ENCODE measurements at places on chromosomes 13 and 19. TPM values are rescaled to one million over a fixed set of nuclear protein-coding genes. Genes with fewer than 3 reads are reported as not detected.

- DNase-seq = no peak
Measured at GRCh38 chr13:111948811-111949210, 118.1 kb upstream of the SOX1 start.

DNA sequence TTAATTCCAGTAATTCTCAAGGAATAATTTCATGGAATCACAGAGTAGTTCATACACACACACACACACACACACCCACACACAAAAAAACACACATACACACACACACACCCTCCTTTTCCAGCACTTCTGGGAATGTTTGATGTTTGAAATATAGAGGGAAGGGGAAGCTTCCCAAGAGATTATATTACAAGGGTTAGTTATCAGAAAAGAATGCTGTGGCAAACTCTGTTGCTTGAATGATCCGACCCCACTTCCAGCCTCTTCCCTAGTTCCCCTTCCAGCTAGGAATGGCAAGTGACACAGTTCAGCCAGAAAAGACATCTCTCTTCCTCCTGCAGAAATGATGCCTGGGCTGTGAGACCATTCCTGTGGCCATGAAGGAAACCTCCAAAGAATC is 49.9 kb downstream of the KCTD12 start:
- DNase-seq = no peak

Gene SSC5D
- total RNA-seq = 27.1 TPM

- DNase-seq = no peak
Measured at GRCh38 chr19:39146686-39147450, 21.3 kb downstream of the PAK4 start.

GRCh38 chr13:75825594-75825993 is 189.5 kb downstream of the LMO7 start:
- DNase-seq = no peak

Gene CYP2A7
- total RNA-seq = not detected

Gene ZNF606
- 15.3 TPM for total RNA-seq

Gene SPACA4
- total RNA-seq = not detected

Gene SULT2B1
- not detected for total RNA-seq

DNA sequence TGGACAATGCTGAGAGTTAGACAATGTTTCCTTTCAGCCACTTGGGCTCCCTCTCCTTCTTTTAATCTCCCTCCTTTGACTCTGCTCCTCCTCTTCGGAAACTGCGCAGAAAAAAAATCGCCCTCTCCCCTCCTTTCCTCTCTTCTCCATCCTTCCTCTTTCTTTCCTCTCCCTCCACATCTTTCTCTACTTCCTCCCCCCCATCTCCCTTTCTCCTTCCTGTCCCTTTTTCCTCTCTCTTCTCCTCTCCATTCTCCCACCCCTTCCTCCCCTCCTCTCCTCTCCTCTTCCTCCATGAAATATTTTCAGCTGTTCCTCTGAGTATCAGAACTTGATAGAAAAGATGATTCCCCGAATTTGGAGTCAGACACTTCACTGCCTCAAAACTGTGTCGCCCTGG is 15.1 kb upstream of the PTPRS start:
- DNase-seq = no peak

DNA sequence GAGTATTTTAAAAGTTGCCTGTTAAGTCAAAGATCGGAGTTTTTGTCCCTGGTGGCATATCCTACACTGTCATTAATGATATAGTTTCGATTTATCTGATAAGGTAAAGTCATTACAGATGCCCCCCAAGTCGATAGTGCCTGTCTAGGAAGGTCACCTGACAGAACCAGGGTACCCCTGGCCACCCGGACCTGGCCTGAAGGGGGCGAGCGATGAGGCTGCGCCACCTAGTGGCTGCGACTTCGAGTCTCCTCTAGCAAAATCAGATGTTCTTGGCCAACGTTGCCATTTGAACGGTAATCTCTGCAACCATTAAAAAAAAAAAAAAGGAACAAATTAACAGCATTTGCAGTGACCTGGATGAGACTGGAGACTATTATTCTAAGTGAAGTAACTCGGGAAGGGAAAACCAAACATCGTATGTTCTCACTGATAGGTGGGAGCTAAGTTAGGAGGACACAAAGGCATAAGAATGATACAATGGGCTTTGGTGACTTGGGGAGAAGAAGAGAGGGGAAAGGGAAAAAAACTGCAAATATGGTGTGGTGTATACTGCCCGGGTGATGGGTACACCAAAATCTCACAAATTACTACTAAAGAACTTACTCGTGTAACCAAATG is 565.1 kb downstream of the LIG4 start:
- peak; percentile 68 for DNase-seq

DNA sequence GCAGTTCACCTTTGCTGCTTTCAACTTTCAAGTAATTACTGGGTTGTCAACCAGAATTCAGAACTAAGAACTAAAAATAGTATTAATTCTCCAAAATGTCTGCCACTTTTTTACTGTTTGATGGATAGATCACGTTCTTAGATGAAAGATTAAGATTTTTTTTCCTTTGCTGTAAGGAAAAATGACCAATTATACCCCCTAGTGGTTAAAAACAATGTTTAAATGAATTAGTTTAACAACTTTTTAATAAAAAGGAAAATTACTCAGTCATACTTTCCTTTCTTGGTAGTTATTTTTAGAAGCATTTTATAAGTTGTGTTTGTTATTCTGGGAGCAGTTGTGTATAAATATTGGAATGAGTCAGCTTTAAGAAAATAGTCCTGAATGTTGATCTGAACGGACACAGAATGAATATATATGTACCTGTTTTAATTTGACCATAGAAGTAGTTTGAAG is 4.6 kb downstream of the TM9SF2 start:
- no peak for DNase-seq

Gene FBXO27
- total RNA-seq = 1.9 TPM

DNA sequence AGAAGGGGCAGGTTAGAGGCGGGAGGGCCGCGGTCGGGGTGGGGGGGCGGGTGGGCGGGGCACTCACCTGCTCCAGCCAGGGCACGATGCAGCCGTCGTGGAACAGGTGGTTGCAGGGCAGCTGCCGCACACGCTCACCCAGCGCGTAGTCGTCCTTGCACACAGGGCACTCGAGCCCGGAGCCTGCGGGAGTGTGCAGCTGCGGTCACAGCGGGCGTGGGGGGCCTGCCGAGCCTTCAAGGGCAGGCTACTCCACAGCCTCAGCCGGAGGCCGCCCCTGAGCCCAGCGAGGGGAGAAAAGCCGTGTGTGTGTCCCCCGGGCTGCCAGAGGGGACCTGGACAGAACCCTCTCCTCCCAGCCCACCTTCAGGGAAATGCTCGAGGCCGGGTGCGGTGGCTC is 8.6 kb downstream of the FGF22 start:
- peak; percentile 67 for DNase-seq

Gene RNU6-9
- not detected for total RNA-seq

DNA sequence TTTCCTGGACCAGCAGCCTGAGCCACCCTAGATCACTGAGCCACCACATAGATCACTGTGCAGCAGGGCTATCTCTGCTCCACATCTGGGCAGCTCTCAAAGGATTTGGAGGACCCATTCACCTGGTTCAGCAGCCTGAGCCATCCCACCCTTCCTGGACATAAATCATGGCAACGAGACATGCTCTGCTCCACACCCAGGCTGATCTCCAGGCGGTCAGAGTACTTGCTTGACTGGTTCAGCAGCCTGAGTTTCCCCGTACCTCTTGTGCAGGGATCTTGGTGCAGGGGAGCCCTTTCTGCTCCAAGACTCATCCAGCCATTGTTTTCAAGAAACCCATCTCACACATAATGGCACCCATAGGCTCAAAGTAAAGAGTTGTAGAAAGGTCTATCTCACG is 195.3 kb downstream of the LIG4 start:
- no peak for DNase-seq

All from spleen (tissue), 13 donors.